Activated gamma-delta T cell (primary cell): ENCODE measurements at places on chromosomes 7 and 10.

GRCh38 chr7:151818674-151819519 lies 58.0 kb downstream of the PRKAG2 start:
- no peak for DNase-seq

GRCh38 chr7:95264363-95264891 lies 59.9 kb downstream of the PON1 start:
- DNase-seq: no peak

DNA sequence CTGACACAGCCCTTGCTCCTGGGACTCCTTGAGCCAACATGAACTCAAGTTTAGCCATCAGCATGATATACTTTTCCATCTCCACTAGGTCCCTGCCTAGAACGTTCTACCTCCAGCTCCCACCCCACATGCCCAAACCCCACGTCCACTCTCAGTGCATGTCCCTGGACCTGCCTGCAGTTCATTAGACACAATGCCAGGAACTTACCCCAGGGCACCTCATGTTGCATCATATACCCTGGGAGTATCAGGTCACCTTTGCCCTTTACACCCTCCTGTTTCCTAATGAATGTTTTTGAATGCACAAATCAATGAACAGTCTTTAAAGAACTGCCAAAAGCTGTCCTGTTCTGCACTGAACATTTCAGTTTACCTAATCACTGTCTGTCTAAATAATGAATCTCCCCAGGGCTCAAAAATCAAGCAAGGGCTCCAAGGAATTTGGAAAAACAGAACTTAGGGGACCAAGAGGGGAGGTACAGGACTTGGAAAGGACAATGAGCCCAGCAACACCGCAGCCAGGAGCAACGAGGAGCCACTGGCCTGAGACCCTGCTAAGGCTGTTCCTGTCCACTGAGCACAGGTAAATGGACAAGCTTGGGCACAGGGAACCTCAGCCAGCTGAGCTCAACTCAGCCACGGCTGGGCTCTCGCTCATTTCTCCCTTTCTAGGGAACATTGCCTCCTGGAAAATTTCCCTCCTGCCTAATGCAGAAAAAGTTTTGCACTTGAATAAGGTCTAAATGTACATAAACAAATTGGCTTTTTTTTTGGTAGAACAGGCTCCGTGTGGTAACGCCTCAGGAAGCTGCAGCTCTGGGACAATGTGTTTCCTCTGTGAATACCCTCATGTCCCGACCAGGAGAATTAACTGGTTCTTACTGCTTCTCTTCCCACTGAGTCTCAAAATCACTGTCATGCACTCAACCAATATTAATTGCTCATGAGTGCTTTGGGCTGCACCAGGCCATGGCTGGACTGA lies 7.4 kb downstream of the MAT1A start:
- DNase-seq: no peak

DNA sequence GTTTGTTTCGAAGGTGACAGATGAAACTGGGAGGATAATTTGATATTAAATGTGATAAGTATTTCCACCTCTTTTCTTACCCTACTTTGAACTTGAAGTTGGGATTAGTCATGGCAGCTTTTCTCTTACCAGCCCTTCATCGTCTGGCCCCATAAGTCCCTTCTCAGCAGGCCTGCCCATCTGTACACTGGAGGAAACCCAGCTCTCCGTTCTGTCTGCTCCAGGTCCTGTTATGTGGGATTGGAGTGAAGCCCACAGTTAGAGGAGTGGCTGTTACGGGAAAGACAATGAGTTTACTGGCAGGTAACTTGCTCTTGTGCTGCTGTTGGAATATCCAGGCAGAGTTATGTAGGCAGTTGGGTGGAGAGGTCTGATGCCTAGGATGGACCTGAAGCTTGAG lies 127.3 kb downstream of the CAMK1D start:
- no peak for DNase-seq

GRCh38 chr7:46752881-46753366 lies 829.0 kb downstream of the TNS3 start:
- no peak for DNase-seq

GRCh38 chr10:57049096-57049495 lies 688.0 kb upstream of the ZWINT start:
- no peak for DNase-seq

DNA sequence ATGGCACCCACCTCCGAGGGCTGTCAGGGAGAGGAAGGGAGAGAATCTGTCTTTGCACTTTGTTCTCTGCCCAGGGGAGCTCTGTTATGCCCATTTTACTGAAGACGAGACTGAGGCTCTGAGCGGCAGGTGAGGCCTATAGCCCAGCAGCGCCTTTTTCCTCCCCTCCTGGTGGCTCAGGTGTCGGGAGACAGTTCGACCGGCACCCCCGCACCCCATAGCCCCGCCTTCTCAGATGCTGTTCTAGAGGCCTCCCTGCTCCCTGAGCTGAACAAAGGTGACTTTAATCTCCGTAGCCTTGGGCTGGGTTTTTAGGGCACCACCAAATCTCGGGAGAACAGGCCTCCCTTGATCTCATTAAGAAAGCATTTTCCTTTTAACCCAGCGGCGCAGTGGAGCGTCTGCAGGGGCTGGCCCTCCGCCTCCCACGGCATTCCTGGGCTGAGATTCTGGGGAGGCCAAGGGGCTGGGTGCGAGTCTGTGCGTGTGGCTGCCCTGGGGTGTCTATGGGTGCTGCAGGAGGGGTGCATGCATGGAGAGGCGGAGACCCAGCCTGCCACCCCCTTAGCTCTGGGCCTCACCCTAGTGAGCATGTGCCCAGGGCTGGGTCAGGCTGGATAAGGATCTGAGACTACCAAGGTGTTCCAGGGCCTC lies 3.3 kb downstream of the LFNG start:
- no peak for DNase-seq

DNA sequence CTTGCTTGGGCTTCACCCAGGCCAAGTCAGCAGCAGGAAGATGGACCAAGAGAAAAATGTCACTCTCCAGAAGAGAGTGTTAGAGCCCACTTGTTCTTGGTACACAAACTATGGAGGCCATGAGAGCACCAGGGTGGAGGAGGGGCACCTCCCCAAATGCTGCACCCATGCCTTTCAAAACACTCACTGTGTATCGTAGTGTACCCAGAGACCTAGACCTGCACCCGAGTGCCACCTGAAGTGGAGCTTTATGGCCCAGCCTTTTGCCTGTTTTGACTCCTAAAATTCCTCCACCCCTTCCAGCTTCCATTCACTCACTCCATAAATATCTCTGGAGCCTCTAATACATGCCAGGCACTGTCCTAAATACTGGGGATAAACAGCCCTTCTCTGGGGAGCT lies 5.0 kb downstream of the SFTPD start:
- DNase-seq: no peak
